Activated naive CD8-positive, alpha-beta T cell treated with anti-CD3 and anti-CD28 coated beads, Interleukin-2, amount 10 ng/mL, durations not matched to agents 7 days and 5 days (primary cell): ENCODE measurements at places on chromosomes 2 and 18. TPM values are rescaled to one million over a fixed set of nuclear protein-coding genes. Genes with fewer than 3 reads are reported as not detected.

OSR1 gene
- not detected for total RNA-seq

LYPD6 gene
- total RNA-seq = not detected

TMEM178A gene
- total RNA-seq = 0.17 TPM

DNA sequence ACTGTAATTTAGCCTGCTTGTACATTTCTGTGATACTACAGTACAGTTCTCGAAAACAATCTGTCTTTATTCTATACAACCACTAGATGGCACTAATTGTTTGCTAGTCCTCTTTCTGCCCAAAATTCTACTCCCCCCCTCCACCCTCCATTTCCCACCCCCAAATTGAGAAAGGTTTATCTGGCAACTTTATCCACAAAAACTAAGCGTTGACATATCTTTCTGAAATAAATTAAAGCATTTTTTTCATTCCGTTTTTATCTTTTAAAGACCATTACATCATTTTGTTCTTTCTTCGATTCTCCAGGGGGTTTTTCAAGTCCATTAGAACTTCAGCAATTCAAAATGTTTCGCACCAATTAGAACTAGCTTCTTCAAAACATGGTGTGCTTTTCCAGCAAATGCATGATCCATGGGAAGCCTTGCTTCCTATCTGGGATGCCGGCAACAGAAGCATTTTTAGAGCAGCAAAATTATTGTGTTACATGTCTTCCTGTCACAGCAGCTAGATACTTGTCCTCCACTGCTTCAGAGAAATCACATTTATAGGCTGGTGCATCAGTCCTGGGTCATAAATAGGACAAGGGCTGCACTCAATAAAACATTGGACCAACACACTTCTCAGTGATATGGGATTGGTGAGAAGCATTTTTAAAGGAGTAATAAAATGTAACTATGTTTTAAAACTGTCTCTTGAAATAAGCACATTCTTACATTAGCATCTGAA is 241.3 kb downstream of the PAX3 start:
- DNase-seq = no peak
